ENCODE measurements at places on chromosomes 6 and 20.
A peak's percentile ranks its signal among the peaks of the same experiment; 100 is the strongest.

DNA sequence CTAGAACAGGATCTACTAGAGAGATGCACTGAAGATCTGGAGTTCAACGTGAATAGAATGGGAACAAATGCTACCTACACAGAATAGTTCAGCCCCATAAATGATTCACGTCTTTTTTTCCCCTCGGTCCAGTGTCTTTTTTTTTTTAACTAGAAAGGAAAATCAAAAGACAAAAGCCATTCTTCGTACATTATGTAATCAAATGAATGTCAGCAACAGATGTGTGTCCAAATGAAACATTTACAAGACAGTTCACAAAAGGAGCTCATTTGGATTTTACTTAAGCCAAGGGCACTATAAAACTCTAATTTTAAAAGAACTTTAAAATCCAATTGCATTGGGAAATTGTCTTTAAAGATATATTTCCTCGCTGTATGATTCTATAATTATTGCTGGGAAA is 42.4 kb downstream of the FAM184A start:
- no peak for DNase-seq

GRCh38 chr6:20476501-20477043 is 57.7 kb upstream of the CDKAL1 start:
- DNase-seq: no peak

DNA sequence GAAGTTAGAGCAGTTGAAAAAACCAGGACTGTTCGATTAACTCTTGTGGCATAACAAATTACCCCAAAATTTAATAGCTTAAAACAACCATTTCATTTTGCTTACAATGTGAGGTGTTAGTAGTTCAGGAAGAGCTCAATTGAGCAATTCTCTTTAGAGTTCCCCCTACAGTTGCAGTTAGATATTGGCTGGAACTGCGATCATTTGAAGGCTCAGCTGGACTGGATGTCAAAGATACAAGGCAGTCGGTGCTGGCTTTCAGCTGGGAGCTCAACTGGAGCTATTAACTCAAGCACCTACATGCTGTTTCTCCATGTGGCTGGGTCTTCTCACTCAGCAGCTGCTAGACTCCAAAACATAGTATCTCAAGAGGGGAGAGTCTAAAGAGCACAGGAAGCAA is 96.0 kb upstream of the LOC128125822 start:
- DNase-seq: no peak

GRCh38 chr6:52213127-52213526 is 27.0 kb downstream of the IL17A start:
- no peak for DNase-seq

- DNase-seq: no peak
Observed at GRCh38 chr6:119179062-119179461, 100.6 kb upstream of the FAM184A start.

DNA sequence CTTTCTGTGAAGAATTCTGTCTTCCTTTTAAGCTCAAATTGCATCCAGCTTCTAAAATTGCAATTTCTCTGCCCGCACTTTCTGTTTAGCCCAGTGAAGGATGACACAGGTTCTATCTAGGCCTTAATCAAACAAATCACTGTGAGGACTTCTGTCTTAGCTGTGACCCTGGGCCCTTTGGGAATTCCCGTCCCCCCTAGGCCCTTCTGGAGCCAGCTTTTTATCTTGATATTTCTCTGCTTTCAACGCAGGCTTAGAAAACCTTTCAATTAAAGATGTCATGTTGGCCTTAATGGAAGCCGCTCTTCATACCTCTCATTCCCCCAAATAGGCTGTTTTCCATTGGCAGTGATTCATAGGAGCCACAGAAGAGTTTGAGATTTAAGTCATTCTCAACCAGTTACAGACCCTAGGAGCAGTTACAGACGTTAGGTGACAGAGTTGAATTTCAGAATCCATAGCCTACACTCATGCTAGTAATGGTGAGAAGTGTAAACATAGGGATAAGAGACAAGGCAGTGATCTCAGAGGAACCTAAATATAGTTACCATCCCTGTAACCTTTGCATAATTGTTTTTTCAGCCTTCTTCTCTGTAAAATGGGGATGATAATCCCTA is 74.8 kb upstream of the FLRT3 start:
- no peak for DNase-seq

- DNase-seq: no peak
Observed at GRCh38 chr20:57690525-57690924, 19.3 kb downstream of the PMEPA1 start.

DNA sequence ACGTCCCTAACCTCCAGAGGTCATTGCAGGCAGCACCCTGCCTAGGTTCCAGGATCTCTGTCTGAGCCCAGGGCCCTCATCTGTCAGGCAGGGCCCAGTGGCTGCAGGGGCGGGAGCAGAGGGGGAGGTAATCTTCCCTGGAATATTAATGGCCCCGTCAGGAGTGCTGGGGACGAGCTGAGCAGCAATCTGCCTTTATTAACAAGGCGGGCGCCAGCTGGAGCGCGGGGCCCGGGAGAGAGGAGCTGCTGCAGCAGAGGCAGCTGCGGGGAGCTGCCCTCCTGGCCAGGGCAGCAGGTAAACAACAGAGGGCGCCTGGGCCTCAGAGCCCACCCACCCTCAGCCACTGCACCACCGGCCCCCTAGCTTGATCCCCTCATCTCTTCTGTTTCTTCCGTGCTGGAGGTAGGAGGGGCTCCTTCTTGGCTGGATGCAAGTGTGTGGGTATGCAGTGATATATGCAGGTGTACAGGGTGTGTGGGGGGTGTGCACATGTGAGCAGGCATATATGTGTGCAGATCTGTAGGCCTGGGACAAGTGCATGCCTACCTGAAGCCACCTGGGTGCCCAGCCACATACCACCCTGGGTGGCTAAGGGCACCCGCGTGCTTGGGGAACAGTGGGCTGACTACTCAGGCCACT is 131.8 kb upstream of the MLN start:
- DNase-seq: no peak

- peak; percentile 77 for DNase-seq
Observed at GRCh38 chr20:49750611-49751396, 37.1 kb upstream of the B4GALT5 start.

DNA sequence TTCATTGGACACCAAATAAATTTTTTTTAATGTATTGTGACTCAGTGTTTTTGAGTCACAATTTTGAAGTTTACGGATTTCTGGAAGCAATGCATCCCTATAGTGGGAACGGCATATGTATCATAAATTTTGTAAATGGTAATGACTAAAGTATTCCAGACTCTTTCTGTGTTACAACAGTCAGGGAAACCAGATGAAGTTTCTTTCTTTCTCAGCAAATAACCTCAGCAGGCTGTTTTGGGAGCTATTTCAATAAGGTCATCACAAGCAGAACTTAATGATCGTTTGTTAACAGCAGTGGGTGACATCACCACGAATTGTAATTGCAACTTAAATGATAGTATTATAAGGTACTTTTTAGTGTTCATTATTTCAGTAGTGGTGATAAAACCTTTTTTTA is 52.0 kb downstream of the HIVEP1 start:
- DNase-seq: no peak

DNA sequence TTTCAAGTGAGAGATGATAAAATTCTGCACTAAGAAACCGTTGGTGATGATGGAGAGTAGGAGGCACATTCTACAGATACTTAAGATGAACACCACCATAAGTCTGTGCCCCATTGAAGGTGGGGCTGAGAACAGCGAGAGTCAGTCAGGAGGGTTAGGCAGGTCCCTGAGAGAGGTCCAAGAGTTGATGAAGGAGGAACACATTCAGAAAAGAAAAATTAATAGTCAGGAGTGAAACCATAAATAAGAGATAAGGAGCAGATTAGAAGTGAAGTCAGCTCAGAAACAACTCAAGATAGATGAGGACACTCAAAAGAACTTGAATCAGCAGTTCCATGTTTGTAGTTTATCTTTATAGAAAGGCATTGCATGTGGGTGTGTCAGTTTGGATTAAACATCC is 727.2 kb upstream of the MARCKS start:
- no peak for DNase-seq

DNA sequence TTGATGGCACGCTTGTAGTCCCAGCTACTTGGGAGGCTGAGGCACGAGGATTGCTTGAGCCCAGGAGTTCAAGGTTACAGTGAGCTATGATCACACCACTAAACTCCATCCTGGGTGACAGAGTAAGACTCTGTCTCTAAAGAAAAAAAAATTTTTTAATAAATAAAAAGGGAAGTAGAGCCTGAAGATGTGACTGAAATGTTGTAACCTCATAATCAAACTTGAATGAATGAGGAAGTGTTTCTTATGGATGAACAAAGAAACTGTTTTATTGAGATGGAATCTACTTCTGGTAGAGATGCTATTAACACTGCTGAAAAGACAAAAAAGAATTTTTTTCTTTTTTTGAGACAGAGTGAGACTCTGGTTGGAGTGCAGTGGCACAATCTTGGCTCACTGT is 6.7 kb downstream of the MAK start:
- DNase-seq: no peak
